CD4-positive, alpha-beta T cell treated with Interleukin-15 for 1 hour (primary cell): ENCODE measurements at places on chromosomes 2 and 18.

- DNase-seq, result no peak
Measured at GRCh38 chr2:59660262-59660661, 893.2 kb downstream of the BCL11A start.

DNA sequence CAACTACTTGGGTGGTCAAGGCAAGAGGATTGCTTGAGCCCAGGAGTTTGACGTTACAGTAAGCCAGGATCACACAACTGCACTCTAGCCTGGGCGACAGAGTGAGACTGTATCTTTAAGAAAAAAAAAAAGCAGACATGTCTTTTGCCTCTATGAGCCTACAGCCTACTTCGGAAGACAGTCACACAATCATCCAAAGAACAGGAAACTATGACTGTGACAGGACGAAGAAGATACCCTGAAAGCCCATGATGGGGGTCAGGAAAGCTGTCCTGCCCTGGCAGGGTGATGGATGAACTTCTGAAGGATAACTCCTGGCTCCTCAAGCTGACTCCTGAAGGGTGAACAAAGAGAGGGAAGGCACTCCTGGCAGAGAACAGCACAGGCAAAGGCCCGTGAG is 251.7 kb upstream of the SIX2 start:
- no peak for DNase-seq

DNA sequence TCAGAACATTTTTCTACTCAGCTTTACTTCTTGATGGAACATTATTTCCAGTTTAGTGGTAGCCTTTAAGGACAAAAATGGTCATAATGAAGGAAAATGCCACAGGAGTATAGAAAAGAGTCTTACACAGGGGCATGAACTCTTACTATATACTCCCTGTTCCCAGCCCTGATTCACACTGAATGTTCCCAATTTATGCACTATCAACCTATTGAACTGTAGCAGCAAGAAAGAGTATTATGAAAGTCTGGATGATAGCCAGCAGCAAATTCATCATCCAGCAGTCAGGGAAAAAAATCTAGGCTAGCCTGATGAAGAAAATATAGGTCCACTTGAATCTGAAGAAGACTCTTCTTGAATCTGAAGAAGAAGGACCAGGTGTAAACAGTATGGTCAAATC is 1170.3 kb upstream of the CHAC2 start:
- DNase-seq, result no peak

- no peak for DNase-seq
Measured at GRCh38 chr2:33498291-33498956, 22.0 kb downstream of the RASGRP3 start.

GRCh38 chr2:232319803-232320442 is 58.6 kb upstream of the ALPP start:
- no peak for DNase-seq

DNA sequence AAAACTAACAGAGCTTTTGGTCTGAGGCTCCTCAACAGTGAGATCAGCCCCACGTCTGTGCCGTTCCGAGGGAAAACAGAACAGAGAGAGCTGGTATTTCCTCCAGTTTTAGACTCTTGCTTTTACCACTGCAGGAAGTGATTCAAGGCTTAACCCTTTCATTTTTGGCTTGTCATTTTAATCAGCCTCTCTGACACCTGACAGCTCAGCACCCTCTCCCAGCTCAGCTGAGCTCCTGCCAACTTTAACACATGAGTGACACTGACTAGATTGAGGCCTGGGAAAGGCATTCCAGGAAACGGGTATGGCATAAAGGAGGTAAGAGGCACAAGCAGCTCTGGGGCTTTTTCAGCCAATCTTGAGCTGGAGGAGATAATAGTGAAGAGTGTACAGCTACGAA is 239.4 kb upstream of the SKOR2 start:
- no peak for DNase-seq

DNA sequence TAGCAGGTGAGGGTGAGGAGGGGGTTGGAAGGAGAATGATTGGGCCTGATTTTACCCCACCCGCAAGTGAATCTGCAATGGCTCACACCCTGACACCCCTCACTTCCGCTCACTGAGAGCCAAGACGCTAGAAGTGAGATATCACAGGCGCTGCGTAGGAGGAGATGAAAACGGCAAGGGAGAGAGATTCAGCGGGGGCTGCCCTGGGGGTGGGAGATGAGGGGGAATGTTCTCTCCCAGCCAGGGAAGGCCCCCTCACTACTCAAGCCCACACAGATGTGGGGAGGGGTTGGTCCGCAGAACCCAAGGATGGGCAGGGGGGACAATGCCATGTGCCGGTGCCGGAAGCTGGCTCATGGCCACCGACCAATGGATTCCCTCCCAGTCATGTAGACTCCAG is 32.9 kb downstream of the LOXHD1 start:
- DNase-seq, result no peak

GRCh38 chr2:42132966-42133641 is 36.0 kb upstream of the EML4 start:
- DNase-seq, result peak; percentile 95

DNA sequence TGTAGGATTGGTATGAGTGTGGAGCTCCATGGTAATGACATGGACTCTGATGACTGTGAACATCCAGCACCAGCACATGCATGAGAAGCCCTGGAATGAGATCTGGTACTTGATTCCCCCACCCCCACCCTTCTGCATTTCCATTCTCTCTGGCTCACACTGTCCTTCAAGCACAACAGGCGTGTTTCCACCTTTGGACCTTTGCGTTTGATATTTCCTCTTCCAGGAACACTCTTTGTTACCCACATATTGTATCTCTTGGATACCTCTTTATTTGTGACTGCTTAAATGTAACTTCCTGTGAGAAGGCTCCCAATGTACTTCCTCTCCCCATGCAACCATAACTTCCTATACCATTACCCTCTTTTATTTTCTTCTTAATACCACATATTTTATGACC is 263.8 kb downstream of the HNMT start:
- DNase-seq, result no peak

DNA sequence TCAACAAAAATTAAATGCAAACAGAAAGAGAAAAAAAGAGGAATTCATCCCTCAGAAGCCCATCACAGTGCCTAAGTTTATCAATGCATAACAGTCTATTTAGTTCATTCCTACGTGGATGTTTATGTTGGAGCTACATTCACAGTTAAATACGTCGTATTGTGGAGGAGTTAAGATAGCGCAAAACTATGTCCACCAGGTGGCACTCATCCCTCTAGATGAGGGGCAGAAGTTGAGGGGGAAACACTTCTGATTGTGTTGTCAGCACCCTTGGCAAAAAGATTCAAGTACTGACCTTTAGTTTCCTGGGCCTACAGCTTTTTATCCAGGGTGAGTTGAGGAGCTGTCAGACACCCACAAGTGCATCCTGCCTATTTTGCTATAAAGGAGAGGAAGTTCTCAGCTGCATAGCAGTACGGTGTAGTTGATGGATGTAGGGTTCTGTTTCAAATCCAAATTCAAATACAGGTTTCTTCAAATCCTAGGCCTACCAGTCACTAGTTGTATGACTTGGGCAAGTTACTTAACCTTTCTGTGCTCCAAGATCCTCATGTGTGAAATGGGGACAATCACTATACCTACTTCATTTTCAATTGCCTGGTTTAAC is 26.8 kb upstream of the MYO1B start:
- peak; percentile 25 for DNase-seq

- DNase-seq, result no peak
Measured at GRCh38 chr2:59232394-59233165, 991.5 kb upstream of the FANCL start.

DNA sequence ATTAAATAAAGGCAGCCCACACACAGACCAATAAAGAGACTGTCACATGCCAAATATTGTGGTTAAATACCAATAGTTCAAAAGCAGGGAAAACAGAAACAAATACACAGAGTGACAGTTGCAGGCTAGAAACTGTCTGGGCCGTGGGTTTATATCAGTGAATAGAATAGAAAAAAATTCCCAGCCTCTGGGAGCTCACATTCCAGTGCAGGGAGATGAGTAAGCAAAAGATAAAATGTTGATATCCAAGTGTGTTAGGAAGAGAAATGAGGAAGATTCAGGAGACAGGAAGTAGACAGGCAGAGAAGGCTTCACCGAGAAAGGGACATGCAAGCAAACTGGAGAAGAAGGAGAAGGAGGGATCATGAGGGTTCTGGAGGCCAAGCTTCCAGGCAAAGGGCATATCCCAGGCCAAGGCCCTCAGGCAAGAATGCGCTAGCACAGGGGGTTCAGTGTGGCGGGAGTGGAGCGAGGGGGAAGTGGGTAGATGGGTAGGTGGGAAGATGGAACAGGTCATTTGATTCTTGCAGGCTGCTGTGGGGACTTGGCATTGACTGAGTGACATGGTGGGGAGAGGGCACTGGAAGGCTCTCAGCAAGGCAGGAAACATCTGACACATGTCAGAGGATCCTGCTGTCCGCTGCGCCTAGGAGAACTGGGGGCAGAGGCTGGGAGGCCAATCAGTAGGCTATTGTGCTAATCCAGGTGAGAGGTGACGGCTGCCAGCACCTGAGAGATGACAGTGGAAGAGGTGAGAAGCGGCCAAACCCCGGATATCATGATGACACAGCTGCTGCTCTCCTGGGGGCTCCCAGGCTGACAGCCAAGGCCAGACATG is 89.2 kb downstream of the ZBTB7C start:
- DNase-seq, result no peak
